ENCODE measurements at places on chromosomes 3 and 15.

- no peak for DNase-seq
Measured at GRCh38 chr3:164179110-164179774, 899.1 kb downstream of the SI start.

DNA sequence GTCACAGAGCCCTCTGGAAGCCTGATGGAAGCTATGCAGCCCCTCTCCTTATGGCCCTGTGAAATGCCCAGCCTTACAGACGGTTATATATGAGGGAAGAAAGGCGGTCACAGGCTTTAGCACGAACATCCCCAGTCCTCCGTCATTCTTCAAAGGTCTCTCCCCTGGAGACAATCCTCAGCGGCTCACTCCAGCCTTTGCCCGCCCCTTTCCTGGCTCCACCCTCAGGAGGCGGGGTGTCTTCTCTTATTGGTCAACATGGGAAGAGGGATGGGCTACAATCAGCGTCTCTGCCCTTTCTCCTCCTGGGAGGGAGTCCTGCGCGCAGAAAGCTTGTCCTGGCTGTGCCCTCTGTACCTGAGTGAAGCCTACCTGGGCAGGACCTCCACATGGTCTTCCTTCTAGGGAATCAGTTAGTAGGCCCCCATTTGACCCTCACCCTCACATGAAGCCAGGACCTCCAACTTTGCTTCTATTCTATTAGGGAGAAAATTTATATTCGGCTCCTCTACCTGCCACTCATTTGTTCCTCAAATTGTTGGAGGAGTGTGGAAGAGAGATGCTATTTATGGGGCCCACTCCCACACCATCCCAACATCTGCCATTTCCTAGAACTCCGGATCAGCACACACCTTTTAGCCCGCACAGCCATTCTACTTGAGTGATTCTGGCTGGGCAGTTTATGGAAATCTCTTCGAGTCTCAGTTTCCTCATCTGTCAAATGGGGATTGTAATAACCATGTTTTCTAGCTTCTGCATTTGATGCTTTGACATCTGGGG is 112.9 kb upstream of the SLC6A11 start:
- no peak for DNase-seq

DNA sequence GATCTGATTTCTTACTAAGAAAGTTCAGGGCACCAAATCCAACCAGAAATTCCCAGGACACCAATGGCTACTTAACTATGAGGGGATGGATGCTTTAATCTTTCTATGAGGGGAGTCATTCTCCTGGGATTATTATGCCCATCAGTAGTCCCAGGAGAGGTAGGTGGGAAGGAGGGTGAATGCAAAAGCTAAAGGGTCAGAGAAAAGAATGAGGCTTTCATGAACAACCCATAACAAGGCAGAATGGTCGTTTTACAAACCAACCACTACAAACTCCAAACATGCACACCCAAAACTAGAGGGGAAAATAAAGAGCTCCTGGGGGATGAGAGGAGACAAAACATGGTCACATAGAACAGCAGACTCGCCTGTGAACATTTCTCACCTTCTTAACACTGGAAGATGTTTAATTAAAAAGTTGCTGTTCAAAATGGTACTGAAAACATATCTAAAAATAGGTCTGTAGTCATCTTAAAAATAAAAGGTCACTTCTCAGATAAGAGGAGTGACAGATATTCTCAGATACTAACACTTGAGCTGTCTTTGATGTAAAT is 3.7 kb downstream of the STARD9 start:
- DNase-seq, result no peak

GRCh38 chr15:90340345-90340744 is 11.7 kb upstream of the ZNF774 start:
- DNase-seq, result no peak

- DNase-seq, result no peak
Measured at GRCh38 chr15:40313531-40314398, 6.0 kb upstream of the PLCB2 start.

- no peak for DNase-seq
Measured at GRCh38 chr3:104764496-104764895, 602.2 kb upstream of the ALCAM start.

DNA sequence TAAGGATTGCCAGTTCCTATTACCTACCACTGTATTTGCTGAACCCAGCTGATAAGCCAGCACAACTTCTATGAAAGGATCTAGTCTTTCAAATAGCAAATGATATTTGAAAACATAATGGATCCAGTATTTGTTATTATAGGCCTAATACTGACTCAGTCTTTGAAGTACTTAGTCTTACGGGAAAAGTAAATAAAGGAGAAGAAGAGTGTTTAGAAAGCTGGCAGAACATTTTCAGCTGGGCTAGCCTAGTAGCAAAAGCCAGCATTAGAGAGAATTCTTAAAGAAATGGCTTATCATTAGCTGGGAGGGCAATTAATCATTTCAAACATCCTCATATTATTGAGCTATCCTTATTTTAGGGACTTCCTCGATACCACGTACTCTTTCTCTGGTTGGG is 101.4 kb upstream of the GOLIM4 start:
- no peak for DNase-seq

DNA sequence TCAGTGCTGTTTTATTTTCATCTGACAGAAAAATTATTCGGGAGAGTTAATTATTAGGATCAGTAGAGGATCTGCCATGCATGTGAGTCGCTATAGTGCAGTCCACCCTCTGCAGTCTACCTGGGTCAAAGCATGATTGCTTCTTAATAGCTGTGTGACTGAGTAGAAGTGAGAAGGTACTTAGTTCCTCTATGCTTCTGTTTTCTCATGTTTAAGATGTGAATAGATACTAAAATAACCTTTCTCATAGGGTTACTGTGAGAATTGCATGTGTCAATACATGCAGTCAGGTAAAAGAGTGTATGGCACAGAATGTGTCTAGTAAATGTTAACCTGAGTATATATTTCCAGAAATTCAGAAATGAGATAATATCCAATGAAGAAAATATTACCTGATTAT is 435.7 kb downstream of the NAALADL2 start:
- no peak for DNase-seq

GRCh38 chr3:11236588-11237461 is 35.4 kb upstream of the ATG7 start:
- DNase-seq, result peak; percentile 46

GRCh38 chr15:50017522-50017921 is 101.5 kb downstream of the ATP8B4 start:
- DNase-seq, result no peak

- DNase-seq, result no peak
Measured at GRCh38 chr15:89812011-89812846, 2.4 kb downstream of the ANPEP start.

DNA sequence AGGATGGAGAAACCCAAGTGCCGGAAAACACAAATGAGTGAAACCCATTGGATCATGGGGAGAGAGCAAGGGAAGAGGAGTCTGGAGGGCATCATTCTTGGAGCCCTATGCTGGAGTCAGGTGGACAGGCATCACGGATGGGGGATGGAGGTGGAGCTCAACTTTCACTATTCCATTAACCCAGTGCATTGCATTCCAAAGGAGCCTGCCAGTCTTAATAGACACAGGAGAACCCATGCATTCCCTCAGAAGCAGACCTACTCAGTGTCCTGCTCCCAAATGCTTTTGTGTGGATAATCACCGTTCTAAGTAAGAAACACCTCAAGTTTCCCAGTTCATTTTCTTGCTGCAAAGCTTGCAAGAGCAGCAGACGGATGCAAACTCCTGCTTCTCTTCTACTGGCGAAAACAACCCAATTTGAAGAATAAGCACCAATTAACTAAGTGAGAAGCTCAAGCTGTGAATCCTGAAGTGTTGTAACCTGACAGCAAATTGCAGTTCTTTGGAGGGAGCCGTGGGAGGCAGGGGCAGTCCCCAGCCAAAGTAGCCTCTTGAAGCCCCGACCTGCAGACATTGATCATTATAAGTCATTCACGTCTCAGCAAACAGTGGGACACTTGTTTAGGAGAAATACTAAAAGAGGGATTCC is 25.3 kb downstream of the SEMA5B start:
- DNase-seq, result no peak

DNA sequence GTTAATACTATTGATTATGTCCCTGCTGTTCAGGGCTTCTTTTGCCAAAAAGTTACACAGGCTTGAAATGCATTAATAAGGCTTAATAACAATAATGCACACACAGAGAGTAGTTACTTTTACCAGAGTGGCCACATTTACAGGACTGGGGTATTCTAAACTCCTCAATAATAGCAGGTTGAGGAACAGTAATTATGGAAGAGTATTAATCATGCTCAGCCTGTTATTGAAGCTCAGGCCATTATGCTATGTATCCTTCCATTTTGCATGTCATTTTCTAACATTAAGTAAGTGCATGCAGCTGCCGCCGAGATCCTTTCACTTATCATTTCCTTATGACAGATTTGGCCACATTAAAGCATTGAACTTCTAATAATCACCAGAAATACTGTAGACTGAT is 5.7 kb downstream of the ARRDC4 start:
- no peak for DNase-seq

DNA sequence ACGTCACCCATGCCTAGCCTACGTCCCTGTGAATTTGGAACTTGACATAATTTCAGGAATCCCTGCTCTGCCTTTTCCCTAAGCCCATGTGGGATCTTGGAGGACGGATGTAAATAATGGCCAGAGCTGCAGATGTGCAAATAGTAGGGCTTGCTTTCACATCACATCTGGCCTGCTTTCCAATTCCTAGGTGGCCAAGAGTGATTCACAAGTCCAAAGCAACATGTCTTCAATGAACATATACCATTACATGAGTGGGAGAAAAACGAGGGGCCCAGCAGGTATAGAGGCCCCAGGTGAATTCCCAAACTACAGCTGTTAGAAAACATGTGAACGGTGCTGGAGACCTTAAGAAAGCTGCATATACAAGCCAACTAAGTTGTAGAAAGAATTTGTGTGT is 214.6 kb downstream of the MAGI1 start:
- DNase-seq, result no peak

DNA sequence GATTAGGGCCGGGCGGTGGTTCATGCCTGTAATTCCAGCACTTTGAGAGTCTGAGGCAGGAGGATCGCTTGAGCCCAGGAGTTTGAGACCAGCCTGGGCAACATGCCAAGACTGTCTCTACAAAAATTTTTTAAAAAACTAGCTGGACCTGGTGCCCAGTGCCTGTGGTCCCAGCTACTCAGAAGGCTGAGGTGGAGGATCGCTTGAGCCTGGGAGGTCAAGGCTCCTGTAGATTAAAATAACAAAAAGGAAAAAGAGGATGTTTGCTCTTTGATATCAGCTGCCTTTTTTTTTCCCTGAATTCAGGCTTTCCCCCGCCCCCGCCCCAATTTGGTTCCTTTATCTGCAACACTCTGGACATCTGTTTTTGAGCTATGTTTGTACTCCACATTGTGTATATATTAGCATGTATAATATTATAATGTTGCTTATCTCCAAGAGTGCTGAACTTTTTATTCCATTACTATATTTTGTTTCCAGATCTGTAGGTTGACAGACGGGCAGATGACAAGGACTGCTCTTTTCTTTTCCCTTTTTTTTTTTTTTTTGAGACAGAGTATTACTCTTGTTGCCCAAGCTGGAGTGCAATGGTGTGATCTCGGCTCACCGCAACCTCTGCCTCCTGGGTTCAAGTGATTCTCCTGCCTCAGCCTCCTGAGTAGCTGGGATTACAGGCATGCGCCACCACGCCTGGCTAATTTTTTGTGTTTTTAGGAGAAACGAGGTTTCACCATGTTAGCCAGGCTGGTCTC is 4.6 kb downstream of the SNAP23 start:
- DNase-seq, result no peak

- no peak for DNase-seq
Measured at GRCh38 chr3:148882288-148882687, 17.2 kb downstream of the CPA3 start.

DNA sequence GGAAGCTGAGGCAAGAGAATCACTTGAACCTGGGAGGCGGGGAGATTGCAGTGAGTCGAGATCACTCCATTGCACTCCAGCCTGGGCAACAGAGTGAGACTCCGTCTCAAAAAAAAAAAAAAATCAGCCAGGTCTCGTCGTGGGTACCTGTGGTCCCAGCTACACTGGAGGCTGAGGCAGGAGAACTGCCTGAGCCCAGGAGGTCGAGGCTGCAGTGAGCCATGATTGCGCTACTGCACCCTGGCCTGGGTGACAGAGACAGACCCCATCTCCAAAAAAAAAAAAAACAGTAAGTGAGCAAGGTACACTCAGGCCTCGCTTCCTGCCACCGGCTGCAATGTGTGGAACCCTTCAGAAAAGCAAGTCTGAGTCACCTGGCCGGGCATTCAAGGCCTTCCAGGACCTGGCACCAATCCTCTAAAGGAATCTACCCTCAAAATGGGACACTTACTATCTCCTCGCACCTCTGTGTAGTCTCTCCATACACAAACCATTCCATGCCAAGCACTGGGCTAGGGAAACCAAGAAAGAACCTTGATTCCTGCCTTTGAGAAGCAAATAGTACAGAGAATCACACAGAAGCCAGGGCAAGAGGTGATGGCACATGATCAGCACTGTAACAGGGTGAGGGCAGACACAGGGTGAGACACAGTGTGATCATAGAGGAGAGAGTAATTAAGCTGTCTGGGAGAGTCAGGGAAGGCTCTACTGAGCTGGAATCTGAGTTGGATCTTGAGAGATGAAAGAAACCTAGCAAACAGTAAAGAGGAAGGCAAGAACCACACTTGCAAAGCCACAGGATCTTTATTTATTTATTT is 9.7 kb downstream of the SCAMP2 start:
- no peak for DNase-seq

Measured in T-helper 22 cell (primary cell).